ENCODE measurements at places on chromosomes 7 and 10.
A peak's percentile ranks its signal among the peaks of the same experiment; 100 is the strongest.

- DNase-seq = no peak
Measured at GRCh38 chr10:75910032-75910431, 478.6 kb downstream of the LRMDA start.

DNA sequence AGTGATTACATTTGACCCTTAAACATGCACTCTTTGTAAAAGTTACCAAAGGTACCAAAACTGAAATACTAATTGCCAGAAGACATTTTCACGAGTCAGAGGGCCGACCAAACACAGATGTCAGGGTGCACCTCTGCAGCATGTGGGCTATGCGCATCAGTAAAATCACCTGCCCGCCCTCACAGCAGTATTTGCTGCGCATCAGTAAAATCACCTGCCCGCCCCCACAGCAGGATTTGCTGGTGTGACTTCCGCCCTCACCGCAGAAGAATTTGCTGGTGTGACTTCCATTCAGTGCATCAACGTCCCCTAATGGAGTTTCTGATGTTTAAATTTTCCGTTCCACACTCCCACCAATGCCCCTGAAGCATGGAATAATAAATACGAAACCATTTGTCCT lies 202.9 kb downstream of the PTPRN2 start:
- DNase-seq = no peak

DNA sequence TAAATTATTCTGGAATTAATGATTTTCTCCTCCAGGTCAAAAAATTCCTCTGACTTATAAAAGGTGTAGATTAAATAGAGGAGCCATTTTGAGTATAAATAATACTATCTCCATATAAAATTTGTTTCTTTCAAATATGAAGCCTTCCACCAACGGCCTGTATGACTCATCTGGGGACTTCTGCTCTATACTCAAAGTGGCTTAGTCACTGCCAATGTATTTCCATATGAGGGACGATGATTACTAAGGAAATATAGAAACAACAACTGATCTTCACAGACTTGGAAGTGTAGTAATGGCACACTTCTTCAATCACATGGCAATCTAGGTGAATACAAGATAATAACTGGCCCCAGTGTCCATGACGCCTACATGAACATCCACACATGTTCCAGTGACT lies 335.6 kb upstream of the HGF start:
- peak; percentile 41 for DNase-seq

GRCh38 chr10:1461016-1461415 lies 276.3 kb downstream of the ADARB2 start:
- no peak for DNase-seq

DNA sequence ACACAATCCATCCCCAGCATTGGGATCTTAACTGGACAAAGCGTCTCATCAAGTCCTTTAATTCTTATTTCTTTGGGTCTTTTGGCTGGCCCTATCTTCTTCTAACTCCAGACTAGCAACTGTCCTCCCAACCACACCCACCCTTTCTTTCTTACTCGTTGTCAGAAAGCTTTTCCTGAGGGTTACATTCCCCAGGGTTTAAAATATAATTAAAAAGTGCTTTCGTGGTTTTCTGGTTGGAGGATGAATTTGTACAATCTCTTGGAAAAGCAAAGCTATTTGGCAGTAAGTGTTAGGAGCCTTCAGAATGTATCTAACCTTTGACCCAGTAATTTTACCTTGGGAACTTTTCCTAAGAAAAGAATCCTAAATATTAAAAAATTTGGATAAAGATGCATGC lies 10.4 kb upstream of the ITGB8 start:
- DNase-seq = no peak

GRCh38 chr10:20623546-20623945 lies 273.6 kb downstream of the NEBL start:
- no peak for DNase-seq

Data from HCT116 (cell line).